ENCODE measurements at places on chromosomes 11 and 22.

- no peaks in the 10 kb centered on the region for H3K36me3 ChIP-seq
- H3K4me1 ChIP-seq, result no peaks in the 10 kb centered on the region
- H3K4me3 ChIP-seq, result no peak overlapping the region
- H3K27ac ChIP-seq, result no peak overlapping the region
Measured at GRCh38 chr11:76701294-76702040, 30.9 kb upstream of the LRRC32 start.

GRCh38 chr11:82873919-82874333, 26.3 kb downstream of the PRCP start:
- DNase-seq, result no peak
- H3K4me1 ChIP-seq, result peaks cover 6% of the 10 kb centered on the region
- H3K36me3 ChIP-seq, result no peaks in the 10 kb centered on the region
- H3K4me3 ChIP-seq, result no peak overlapping the region
- no peak overlapping the region for H3K27ac ChIP-seq

DNA sequence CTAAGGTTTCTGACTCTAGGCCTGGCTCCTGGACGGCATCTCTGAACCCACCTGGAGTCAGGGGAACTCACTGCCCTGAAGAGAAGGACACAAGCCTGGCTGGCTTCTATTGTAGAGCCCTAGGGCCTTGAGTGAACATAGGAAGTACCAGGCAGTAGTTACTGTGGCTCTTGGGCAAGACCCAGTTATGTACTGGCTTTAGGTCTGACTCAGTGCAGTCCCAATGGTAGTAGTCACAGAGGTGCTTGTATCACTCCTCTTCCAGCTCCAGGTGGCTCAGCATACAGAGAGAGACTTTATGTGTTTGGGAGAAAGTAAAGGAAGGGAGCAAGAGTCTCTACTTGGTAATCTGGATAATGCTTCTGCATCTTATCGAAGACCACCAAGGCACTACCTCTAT, 13.9 kb upstream of the PAK1 start:
- no peaks in the 10 kb centered on the region for H3K4me1 ChIP-seq
- H3K36me3 ChIP-seq, result no peaks in the 10 kb centered on the region
- H3K27me3 ChIP-seq, result no peaks in the 10 kb centered on the region
- no peak overlapping the region for H3K27ac ChIP-seq

DNA sequence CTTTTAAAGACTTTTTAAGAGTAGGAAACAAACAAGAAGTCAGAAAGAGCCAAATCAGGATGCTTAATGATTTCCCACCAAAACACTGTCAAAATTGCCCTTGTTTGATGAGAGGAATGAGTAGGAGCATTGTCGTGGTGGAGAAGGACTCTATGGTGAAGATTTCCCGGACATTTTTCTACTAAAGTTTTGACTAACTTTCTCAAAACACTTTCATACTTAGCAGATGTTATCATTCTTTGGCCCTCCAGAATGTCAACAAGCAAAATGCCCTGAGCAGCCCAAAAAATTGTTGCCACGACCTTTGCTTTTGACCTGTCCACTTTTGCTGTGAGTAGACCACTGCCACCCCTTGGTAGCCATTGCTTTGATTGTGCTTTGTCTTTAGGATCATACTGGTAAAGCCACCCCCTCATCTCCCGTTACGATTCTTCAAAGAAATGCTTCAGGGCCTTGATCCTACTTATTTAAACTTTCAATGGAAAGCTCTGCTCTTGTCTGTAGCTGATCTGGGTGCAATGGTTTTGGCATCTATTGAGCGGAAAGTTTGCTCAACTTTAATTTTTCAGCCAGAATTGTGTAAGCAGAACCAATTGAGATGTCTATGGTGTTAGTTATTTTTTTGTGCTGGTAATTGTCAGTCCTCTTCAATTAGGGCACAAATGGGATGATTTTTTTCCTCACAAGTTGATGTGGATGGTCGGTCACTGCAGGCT, 67.2 kb downstream of the ADM start:
- H3K27me3 ChIP-seq, result no peaks in the 10 kb centered on the region
- no peak for DNase-seq
- H3K27ac ChIP-seq, result no peak overlapping the region
- H3K36me3 ChIP-seq, result no peaks in the 10 kb centered on the region
- no peak overlapping the region for H3K4me3 ChIP-seq

DNA sequence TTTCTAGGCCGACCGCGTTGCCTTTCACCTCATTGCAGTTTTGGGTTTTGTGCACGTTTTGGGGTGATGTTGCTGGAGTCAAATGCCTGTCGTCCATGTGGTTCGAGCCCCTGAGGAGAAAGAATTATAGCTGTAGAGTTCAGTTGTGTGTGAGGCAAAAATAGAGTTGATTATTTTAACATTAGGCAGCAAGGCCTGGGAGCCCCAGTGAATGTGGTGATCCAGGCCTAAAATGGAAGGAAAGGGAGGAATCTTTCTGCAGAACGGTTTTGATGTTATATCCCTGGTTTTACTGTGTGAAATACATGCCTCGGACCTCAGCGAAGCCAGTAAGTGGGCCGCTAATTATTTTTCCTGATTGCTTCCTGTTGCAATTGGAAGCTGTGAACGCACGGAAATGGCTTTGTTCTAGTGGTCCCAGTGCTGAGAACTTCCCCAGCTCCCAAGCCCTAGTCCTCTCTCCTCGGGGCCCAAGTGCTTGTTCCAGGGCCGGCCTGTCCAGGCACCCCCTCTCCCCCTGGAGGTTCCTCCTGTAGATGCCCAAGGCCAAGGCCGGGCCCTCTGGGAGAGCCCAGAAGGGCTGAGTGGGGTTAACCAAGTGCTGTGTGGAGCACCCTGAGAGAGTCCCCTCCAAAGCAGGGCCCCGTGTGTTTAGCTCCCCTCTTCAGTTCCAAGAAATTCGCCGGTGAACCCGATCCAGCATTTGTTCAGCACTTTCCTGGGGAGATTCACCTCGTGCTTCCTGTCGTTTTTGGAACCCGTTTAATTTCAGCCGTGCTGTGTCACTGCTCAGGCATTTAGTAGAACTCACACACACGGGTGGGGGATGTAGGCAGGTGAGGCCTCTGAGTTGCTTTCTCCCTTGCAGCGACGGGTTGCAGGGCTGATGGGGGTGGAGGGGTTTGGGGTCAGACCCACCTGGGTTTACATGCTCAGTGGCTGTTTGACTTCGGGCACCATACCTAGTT, 2.1 kb downstream of the LRP5 start:
- H3K4me1 ChIP-seq, result peaks cover 5% of the 10 kb centered on the region
- H3K27me3 ChIP-seq, result no peaks in the 10 kb centered on the region
- DNase-seq, result no peak
- H3K4me3 ChIP-seq, result peak overlapping the region; percentile 79
- peak overlapping the region; percentile 89 for H3K27ac ChIP-seq
- no peaks in the 10 kb centered on the region for H3K36me3 ChIP-seq

DNA sequence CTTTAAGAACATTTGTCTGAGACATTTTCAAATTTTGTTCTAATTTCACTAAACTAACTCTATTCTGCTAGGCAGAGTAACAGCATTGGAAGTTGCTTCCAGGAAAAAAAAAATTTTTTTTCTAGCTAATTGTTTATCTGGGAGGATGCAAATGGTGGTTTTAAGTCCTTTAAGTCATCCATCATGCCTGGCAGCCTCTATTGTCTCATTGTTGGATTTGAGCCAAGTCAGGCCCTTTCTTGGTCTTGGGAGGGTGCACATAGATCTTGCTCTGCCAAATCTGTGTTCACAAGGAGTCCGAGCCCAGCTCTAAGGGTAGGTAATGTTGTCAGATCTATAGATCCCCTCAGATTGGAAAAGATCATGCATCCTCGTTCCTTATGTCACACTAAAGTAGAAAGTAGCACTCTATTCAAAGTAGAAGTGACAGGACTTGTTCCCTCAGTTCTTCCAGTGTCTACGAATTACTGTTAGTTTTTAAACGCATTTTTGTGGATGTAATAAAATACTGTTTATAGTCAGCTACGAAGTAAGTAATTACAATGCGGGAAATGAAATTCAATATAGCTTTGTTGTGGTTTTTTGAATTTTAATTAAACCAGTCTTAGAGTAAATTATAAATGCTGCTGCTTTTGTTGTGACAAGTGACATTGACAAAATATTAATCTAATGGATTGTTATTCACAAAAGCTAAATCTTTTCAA, 166.0 kb upstream of the RASSF10 start:
- no peaks in the 10 kb centered on the region for H3K36me3 ChIP-seq
- DNase-seq, result no peak
- H3K4me3 ChIP-seq, result no peak overlapping the region
- no peaks in the 10 kb centered on the region for H3K27me3 ChIP-seq
- no peaks in the 10 kb centered on the region for H3K4me1 ChIP-seq

DNA sequence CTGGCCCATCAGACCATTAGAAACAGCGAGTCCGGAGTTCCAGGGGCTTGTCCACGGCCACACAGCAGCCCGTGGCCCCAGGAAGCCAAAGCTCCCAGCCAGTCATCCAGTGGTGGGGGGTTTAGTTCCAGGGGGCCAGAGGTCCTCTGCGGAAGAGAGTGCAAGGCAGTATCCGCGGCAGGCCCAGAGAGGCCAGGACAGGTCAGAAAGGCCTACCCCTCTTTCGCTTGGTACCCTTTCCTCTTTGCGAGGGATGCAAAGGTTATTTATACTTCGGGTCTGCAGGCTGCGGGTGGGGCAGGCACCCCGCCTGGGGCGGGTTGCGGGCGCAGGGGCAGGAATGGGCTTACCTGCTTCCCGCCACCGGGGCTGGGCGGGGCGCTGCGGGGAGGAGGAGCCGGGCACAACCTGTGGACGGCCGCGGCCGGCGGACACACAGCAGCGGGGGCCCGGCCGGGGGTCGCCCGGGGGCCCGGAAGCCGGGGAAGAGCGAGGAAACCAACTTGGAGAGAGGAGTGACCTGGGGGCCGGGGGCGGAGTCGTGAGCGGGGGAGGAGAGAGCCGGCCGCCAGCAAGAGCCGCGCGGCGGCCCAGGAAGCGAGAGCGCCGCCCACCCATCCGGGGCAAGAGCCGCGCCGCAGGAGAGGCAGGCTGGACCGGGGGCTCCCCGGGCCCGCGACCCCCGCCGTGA, at the start of gene SH3BP1:
Gene SH3BP1 (plus strand): TSS at position 600 of the 691 bp plus-strand sequence. CDS start 119 bp downstream, outside the sequence.
- H3K4me3 ChIP-seq, result peak within 1 kb of the TSS; percentile 46
- H3K27me3 ChIP-seq, result peaks cover 34% of the 10 kb centered on the region

DNA sequence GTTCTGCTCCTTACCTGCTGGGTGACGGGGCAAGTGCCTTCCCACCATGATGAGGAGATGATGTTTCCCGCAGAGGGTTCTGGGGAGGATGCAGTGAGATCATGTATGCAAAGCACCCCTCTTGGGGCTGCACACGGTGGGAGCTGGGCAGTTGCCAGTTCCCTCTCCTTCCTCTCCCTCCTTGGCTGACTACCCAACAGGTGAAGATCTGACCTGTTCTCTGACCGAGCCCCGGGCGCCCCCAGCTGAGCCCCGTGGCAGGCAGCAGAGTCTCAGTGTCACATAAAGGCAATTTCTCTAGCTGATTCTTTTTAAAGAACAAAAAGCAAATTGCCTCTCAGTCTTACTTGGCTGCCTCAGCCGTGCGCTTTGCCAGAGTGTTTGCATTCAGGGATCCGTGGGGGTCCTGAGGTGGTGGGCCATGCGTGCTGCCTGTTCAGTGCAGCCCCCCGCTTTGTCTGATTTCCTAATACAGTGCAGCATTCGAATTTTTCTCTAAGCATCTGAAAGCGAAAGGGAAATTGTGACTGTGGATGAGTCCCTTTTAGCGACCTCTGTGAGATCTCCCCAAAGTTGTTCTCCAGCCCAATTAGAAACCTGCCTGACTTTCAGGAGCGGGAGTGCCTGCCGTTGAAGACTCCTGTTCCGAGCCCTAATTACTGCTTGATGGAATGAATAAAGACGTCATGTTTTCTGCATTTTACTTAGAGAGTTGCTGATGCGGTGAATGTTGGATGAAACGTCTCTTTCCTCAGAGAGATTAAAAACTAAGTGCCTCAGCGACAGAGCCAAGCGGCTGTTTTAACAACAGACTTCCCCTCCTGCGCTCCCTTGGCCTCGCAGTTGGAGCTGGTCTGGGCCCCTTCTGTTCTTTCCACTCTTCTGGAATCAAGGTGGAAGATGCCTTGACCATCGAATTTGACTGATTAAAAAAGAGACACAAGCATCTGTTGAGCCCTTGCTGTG, 86.0 kb downstream of the GRIK4 start:
- no peaks in the 10 kb centered on the region for H3K27me3 ChIP-seq
- no peaks in the 10 kb centered on the region for H3K4me1 ChIP-seq
- H3K36me3 ChIP-seq, result no peaks in the 10 kb centered on the region
- H3K27ac ChIP-seq, result no peak overlapping the region
- no peak overlapping the region for H3K4me3 ChIP-seq

- peaks cover 21% of the 10 kb centered on the region for H3K4me1 ChIP-seq
- H3K36me3 ChIP-seq, result no peaks in the 10 kb centered on the region
- H3K27me3 ChIP-seq, result no peaks in the 10 kb centered on the region
- peak overlapping the region; percentile 42 for H3K27ac ChIP-seq
Measured at GRCh38 chr11:35944503-35945136, 758 bp downstream of the LDLRAD3 start.

GRCh38 chr22:43891360-43892182, at the start of gene PNPLA5:
TSS of gene PNPLA5 (minus strand) at chr22:43892013. CDS start at chr22:43891880, 133 bp downstream.
- no peaks in the 10 kb centered on the region for H3K27me3 ChIP-seq
- no peaks in the 10 kb centered on the region for H3K36me3 ChIP-seq
- no peak for DNase-seq

GRCh38 chr11:30017445-30017895, 640 bp upstream of the KCNA4 start:
- H3K4me3 ChIP-seq, result peak overlapping the region; percentile 31
- no peak for DNase-seq
- H3K36me3 ChIP-seq, result no peaks in the 10 kb centered on the region
- no peak overlapping the region for H3K27ac ChIP-seq
- no peaks in the 10 kb centered on the region for H3K4me1 ChIP-seq

GRCh38 chr22:49589301-49589700, 238.4 kb downstream of the BRD1 start:
- H3K27ac ChIP-seq, result no peak overlapping the region
- DNase-seq, result no peak
- no peak overlapping the region for H3K4me3 ChIP-seq
- H3K27me3 ChIP-seq, result peaks cover 5% of the 10 kb centered on the region
- H3K4me1 ChIP-seq, result no peaks in the 10 kb centered on the region
- no peaks in the 10 kb centered on the region for H3K36me3 ChIP-seq

DNA sequence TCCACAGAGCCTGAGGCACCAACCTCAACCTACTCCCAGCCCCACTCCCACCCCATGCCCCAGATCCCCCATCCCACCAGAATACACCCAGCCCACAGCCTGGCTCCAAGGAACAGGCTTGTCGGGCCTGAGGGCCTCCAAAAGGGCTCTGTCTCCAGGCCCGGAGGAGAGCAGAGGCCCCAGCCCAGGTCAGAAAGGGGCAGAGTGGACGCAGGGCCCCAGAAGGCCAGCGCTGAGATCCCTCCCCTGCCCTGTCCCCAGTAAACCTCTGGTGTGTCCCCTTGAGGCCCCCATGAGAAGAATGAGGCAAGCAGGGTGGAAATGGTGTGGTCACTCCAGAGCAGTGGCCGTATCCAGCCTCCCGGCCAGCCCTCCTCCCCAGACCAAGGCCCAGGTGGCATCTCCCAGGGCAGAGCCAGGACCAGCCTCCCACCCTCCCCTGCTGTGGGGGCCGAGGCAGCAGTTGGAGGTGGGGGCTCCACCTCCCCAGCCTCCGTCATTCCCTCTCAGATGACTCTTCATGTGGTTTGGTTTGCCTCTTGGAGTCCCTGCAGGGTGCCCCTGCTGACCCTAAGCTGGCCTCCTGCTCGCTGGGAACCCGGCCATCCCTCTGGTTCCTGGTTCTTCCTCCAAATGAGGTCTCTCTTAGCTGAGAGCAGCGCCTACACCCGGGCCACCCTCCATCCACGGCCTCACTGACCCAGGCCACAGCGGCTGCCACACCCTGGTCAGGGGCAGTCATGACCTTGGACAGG, 195.0 kb downstream of the IGLL1 start:
- DNase-seq, result no peak
- H3K27ac ChIP-seq, result no peak overlapping the region
- no peaks in the 10 kb centered on the region for H3K36me3 ChIP-seq
- peaks cover 30% of the 10 kb centered on the region for H3K27me3 ChIP-seq
- H3K4me3 ChIP-seq, result no peak overlapping the region
- peaks cover 10% of the 10 kb centered on the region for H3K4me1 ChIP-seq

All from tibial artery (tissue), 4 donors.